ENCODE measurements at places on chromosomes 3 and 15.

DNA sequence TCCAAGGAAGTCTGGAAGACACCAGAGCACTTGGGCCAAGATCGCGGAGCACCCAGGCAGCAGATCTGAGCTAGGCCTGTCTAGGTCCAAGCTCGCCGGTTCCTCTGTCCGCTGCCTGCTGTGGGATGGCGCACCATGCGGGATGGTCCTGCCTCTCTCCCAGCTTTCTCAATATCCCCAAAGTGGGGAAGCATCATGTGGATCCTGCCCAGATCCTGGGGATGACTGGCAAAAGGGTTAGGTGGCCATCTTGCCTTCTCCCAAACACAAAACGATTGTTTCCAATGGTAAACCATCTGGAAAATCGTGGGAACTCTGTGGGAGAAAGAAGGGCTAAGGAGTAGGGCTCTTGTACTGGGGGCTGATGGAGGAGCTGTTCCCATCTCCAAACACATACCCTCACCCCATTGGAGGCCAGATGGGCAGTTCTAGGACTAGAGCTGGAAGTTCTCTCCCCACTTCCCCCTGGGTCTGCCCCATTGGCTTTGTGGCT, 8.9 kb downstream of the PRKCD start:
- no peak for DNase-seq

GRCh38 chr15:85671156-85671555, 123.6 kb downstream of the KLHL25 start:
- DNase-seq, result no peak

- DNase-seq, result no peak
These were observed 60.8 kb downstream of the RYK start for GRCh38 chr3:134189849-134190248.

DNA sequence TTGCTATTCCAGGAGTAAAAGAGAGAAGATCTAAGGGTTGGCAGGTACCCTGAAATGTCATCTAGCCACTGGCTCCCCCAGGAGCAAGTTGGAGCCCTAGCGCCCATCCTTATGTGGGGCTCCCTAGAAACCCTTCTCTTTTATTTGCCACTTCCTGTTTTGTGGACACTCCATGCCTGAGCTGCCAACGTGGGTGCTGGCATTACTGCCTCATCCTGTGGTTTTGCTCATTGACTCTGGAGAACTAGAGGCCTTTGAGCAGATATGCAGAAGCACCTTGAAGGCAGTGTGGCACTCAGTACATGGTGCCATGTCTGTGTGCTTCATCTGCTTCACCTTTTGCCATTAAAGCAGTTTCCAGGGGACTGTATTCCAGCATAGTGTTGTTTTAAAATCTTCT, 8.1 kb downstream of the EDEM1 start:
- no peak for DNase-seq

GRCh38 chr3:111763001-111763471, 96.0 kb upstream of the PHLDB2 start:
- DNase-seq, result no peak

DNA sequence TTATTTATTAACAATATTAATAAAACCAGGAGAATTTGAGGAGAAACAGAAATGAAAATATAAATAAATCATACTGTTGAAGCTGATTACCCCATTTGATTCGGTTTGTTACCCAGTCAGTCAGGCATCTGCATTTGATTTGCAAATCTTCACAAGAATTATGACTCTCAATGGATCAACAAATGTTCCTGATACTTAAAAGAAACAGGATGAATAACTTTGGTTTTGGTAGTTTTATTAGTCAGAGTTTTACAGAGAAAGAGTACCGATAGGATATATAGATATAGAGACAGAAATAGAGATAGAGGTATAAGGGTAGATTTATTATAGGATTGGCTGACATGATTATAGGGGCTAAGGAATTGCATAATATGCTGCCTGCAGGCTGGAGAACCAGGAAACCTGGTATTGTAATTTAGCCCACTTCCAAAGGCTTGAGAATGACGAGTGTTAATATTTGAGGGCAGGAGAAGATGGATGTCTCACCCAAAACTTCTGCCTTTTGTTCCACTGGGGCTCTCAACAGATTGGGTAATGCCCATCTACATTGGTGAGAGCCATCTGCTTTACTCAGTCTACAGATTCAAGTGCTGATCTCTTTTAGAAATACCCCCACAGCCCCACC, 241.6 kb upstream of the COL8A1 start:
- DNase-seq, result no peak

GRCh38 chr15:29067949-29068348, 182.2 kb downstream of the APBA2 start:
- no peak for DNase-seq

Data from activated naive CD4-positive, alpha-beta T cell treated with anti-CD3 and anti-CD28 coated beads, Interleukin-2, amount 50 U/mL, for 16 hours (primary cell).